ENCODE measurements at places on chromosomes 7 and 10.

DNA sequence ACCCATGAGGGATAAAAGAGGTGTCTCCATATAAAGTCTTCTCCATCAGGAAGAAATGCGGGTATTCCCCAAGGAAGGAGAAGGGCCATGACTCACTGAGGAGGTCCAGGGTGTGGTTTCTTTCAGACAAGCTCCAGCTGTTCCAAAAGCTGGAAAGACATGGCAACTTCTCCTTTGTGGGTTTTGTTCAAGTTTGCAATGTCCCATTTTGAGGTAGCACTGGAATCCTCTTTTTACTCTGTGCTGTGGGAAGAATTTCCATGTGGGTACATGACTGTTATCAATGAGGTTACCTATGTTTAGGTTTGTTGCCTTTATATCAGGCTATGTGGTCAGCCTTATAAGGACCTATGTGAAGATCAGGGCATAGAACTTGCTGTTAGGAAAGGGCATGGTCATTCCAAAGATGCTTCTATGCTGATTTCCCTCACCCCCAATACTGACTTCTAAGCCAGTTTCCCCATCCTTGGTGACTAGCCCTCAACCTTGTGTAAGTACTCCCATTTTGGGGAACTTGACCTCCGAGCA is 697.5 kb downstream of the INHBA start:
- no peak for DNase-seq

- DNase-seq: no peak
These were observed 23.3 kb upstream of the INPP5F start for GRCh38 chr10:119702583-119702982.

GRCh38 chr10:52563360-52563759 is 209.2 kb downstream of the MBL2 start:
- no peak for DNase-seq

- DNase-seq: no peak
These were observed 157.4 kb downstream of the FRMD4A start for GRCh38 chr10:14173391-14173705.

GRCh38 chr10:50653142-50653541 is 29.4 kb upstream of the SGMS1 start:
- no peak for DNase-seq

- DNase-seq: no peak
These were observed 423.9 kb downstream of the CALN1 start for GRCh38 chr7:71988201-71988600.

GRCh38 chr10:10367264-10367663 is 650.4 kb upstream of the CELF2 start:
- DNase-seq: no peak

- DNase-seq: no peak
These were observed 428.9 kb downstream of the TNS3 start for GRCh38 chr7:47153058-47153457.

GRCh38 chr7:76315364-76315763 is 12.9 kb downstream of the HSPB1 start:
- no peak for DNase-seq

- DNase-seq: no peak
These were observed 73.2 kb upstream of the CCAR1 start for GRCh38 chr10:68647672-68648341.

- DNase-seq: no peak
These were observed 74.4 kb upstream of the LSM8 start for GRCh38 chr7:118109607-118110006.

DNA sequence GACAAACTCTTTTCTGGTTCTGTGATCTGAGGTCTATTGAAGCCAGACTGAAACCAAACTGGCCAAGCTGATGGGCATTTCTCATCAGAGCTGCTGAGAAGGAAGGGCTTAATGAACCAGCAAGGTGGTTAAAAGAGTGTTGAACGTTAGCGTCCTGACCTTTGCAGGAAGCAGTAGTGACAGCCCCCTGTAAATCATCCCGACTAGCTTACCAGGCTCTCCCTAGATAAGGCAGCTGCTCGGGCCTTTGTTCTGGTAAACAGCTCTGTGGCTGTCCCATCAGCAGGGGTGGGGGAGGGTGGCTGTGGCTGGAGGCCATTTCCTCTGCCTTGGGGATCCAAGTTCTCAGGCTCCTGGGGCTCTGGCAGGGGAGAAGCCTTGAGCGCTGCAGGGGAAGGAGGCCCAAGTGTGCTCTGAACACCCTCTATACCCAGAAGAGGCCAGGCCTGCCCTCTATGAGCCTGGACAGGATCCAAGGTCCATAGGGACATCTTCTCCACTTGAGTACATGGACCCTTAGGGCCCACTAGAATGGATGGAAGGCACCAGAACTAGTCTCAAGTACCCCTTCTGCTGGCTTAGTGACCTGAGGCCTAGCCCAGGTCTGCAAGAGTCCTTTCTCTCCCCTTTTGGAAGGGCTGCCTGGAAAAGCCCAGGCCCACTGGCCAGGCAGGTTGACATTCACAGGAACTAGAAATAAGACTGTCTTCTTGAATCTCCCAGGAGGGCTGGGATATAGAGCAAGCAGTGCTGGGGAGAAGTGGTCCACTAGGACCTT is 134.6 kb downstream of the ARHGAP22 start:
- no peak for DNase-seq

DNA sequence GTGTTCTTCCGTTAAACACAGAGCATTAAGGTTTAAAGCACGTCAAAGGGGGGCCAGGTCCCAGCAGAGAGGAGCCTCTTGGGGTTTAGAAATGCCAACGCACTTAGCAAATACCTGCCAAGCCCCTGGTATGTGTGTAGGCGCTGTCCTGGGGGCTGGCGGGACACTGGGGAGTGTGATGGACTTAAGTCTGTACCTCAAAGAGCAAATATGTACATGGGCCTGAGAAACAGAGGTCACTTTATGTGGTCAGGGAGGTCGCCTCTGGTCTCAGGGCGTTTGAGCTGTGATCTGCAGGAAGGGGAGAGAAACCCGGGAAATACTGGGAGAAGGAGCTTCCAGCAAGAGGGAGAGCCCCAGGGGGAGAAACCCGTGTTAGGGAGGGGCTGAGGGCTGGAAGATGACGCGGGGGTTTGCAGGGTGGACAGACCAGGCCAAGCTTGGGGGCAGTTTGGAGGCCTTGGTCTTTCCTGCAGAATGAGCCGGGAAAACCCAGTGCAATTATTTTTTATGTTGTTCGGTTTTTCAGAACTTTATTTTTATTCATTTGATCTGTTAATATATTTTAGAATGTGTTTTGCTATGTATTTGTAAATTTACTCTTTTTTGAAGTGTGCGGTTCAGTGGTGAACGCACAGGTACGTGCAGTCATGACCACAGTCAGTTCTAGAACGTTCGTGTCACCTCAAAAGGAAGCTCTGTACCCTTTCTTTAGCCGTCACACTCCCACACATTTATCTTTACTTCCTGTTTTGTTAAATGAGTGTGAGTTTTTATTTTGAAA is 441.4 kb upstream of the FOXK1 start:
- no peak for DNase-seq

DNA sequence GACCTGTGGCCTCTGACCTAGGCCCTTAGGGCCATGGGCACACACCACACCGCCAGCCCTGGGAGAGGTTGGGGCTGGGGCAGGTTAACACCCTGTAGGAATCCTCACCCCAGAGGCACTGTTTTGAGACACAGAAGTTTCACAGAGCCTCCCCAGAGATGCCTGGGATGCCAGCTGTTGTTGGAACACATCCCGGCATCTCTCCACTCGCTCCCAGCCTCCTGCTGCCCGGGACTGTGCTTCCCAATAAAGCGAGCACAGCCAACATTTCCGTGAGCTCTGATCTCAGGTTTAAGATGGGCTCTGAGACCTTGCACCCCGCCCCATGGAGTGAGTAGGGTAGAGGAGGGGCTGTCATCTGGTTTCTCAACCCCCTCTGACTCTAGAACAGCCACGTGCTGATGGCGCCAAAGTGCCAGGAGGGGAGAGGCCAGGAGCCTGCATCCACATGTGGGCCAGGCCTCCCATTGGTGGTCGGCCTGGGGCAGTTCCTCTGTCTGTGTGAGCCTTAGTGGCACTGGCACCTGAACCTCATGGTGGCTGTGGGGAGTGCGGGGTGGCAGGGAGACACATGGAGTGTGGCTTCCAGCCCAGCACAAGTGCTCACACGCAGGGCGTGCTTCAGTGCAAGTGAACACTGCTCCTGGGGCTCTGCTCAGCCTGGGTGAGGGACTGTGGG is 54.7 kb downstream of the RASGEF1A start:
- DNase-seq: no peak

DNA sequence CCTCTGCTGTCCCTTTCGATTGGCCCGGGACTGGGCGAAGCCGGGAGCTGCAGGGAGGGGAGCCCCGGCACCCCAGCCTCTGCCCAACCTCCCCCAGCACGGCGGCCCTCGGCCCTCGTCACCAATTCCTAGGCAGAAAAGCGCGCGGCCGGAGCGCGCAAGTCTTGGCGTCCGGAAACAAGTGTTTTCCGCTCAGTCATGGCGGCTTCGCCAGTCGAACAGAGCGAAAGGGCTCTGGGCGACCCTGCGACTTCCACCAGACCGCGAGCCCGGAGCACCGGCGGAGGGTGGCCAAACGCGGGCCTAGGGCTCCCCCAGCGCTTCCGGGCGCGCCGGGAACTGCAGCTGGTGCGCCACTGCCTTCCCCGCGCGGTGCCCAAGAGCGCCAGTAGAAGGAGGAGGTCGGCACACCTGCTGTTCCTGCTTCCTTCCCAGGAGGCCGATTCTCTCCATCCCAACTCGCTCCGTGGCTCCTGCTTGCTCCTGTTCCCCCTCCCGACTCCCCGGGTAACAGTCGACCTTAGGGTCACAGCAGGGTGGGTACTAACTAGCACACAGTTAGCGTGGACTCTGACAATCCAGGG is 729.9 kb downstream of the ZWINT start:
- no peak for DNase-seq

DNA sequence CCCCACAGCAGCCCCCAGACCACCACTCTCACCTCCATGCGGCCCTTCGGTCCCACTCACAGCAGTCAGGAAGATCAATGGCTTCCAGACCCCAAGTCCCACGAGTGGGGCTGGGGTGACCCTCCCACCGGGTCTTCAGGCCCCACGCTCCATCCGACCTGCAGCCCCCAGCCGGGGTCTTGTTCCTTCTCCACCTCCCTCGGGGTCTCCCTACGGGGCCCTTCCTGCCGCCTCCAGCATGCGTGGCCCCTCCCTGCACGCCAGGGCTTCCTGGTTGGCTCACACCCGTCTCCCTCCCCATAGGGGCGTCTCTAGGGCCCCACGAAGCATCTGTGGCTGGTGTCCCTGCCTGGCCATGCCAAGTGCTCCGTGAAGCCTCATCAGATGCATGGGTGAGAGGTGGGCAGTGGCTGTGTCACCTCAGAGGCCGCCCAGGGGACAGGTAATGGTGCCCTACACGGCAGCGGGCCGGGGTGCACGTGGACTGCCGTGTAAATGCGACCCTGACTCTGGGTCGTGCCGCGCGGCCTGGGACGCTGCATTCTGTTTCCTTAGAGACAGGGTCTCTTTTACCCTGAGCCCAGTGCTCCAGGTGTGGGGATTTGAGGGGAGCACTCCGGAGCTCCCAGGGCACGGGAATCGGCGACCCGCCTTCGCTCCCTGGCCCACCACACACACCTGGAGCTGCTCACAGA is 19.9 kb downstream of the ADAP1 start:
- no peak for DNase-seq

All from stimulated activated CD4-positive, alpha-beta T cell treated with anti-CD3 and anti-CD28 coated beads, TNF-alpha, amount 100 ng/mL, for 1 hour (primary cell).